ENCODE measurements at places on chromosomes 5 and 9.
A peak's percentile ranks its signal among the peaks of the same experiment; 100 is the strongest.

- no peak for DNase-seq
Measured at GRCh38 chr9:123058834-123059233, 25.4 kb downstream of the GPR21 start.

DNA sequence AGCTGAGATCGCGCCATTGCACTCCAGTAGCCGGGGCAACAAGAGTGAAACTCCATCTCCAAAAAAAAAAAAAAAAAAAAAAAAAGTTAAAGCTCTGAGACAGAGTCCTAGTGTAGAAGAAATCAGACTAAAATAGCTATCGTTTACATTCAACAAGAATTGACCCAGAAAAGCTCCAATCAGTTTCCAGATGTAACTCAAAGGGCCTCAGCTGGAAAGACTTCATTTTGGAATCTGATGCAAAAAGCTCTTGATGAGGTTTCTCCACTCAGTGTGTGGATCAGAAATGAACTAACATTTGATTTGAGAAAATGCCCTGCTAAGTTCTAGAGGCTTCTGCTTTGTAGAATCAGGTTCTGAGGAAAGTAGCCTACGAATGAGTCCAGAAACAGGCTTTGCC is 7.2 kb upstream of the C1QTNF2 start:
- DNase-seq, result no peak

GRCh38 chr9:98944057-98944733 is 488 bp downstream of the COL15A1 start:
- DNase-seq, result no peak

- no peak for DNase-seq
Measured at GRCh38 chr5:175383350-175383749, 60.6 kb downstream of the DRD1 start.

DNA sequence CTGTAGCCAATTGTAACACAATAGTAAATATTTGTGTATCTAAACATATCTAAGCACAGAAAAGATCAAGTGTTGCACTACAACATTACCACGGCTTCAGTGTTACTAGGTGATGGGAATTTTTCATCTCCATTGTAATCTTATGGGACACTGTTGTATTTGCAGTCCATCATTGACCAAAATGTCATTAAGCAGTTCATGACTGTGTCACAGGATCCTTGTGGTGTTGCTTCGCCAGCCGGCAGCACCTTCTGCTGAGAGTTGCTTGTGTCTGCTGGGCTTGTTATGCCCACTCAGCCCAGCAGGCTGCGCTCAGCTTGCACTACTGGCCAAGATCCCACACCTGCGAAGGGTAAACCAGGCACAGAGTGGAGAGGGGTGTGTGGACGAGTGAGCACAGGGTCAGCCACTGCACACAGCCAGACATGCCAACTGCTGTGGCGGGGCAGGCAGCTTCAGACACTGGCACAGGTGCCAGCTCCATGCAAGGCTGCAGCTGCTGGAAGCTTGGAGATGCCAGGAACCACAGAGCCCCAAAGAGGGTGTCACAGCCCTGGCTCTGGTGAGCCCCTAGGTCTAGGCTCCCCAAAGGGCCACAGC is 273.7 kb downstream of the CETN3 start:
- DNase-seq, result no peak

- DNase-seq, result no peak
Measured at GRCh38 chr9:130432362-130432761, 12.4 kb upstream of the ASS1 start.

DNA sequence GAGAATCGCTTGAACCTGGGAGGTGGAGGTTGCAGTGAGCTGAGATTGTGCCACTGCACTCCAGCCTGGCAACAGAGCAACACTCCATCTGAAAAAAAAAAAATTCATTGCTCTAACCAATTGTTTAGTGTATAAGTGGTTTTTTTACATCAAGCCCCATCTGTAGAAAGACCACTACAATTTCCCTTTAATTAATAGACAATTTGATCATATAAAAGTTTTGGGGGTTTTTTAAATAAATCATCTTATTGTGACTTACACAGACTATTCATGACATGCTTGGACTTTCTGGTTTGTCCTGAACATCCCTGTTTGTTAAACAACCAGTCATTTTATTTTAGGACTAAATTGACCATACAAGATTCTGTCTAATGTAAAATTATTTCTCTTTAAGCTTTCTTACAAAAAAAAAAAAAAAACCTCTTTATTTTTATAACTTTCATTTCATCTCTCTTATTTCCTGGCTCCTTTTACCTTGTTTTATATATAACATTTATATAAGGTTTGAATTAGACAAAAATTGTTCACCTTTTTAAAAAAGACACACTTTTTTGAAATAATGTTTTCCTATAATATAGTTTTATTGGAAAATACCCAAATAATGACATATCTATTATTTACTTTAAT is 9.8 kb upstream of the FANCC start:
- no peak for DNase-seq

GRCh38 chr5:5586721-5587120 is 164.2 kb downstream of the ICE1 start:
- no peak for DNase-seq

GRCh38 chr5:116543501-116543900 is 31.1 kb downstream of the SEMA6A start:
- no peak for DNase-seq

- DNase-seq, result no peak
Measured at GRCh38 chr9:99622679-99623078, 199.0 kb upstream of the NR4A3 start.

- peak; percentile 34 for DNase-seq
Measured at GRCh38 chr5:172833686-172834414, at the start of gene ERGIC1. Gene ERGIC1 (plus strand): TSS chr5:172834251. CDS start chr5:172834414, 163 bp downstream.

- DNase-seq, result no peak
Measured at GRCh38 chr9:91640428-91640827, 216.8 kb upstream of the NFIL3 start.

- DNase-seq, result peak; percentile 49
Measured at GRCh38 chr5:73201547-73202513, 28.8 kb downstream of the TMEM174 start.

DNA sequence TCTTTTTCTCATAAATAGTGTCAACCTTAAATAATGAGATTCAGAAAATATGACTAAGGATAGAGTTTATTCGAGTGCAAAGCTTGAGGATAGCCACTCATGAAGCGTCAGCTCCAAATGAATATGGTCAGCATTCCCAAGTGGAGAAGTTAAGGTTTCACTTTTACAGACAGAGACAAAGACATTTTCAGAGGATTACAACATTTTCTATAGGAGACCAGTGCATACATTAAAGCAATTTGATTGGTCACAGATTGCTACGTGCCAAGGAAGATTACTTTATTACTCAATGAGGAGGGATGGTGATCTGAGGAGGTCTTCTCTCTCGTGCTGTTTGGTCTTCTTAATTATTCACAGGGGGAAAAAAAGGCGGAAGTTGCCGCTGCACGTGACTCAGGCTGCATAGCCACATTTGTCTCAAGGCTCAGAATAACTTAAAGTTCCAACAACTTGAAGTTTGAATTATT is 60.1 kb upstream of the SPATA31C2 start:
- DNase-seq, result no peak

- DNase-seq, result no peak
Measured at GRCh38 chr9:3180696-3181048, 336.8 kb upstream of the PUM3 start.

GRCh38 chr5:10479154-10479721 is 37.6 kb downstream of the ROPN1L start:
- DNase-seq, result no peak

DNA sequence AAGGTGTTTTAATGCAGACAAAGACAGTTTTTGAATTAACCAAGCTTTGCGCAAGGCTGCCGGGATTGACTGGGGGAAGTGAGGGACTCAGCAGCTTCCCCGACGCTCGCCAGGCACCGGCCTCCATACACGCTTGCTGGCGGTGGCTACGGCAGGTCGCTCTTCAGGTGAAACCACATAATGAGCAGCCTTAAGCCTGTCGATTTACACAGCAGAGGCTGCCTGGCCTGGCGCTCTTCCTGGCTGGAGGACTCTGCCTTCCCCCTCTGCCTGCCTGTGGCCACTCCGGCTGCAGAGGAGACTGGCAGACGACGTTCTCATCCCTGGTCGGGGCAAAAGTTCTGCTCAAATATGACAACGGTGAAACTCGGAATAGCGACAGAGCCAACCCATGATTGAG is 9.0 kb upstream of the NOTCH1 start:
- DNase-seq, result no peak

- no peak for DNase-seq
Measured at GRCh38 chr5:73749485-73750270, 123.7 kb downstream of the ARHGEF28 start.

- DNase-seq, result no peak
Measured at GRCh38 chr5:96922499-96923244, 13.2 kb upstream of the LNPEP start.

DNA sequence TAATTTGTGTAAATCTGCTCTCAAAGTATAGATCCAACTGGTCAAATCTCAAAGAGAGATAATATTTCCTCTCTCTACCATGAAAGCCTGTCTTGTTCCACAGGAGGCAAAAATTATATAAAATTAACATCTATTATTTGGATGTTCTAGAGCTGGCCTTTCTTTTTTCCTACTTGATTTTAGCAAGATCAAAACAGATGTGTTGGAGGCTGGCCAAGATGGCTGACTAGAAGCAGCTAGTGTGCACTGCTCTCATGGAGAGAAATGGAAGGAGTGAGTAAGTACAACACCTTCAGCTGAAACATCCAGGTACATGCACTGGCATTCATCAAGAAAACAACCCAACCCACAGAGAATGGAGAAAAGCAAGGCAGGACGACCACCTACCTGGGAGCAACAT is 298.6 kb upstream of the SLC24A2 start:
- no peak for DNase-seq

- DNase-seq, result no peak
Measured at GRCh38 chr5:124995421-124995820, 249.0 kb upstream of the ZNF608 start.

DNA sequence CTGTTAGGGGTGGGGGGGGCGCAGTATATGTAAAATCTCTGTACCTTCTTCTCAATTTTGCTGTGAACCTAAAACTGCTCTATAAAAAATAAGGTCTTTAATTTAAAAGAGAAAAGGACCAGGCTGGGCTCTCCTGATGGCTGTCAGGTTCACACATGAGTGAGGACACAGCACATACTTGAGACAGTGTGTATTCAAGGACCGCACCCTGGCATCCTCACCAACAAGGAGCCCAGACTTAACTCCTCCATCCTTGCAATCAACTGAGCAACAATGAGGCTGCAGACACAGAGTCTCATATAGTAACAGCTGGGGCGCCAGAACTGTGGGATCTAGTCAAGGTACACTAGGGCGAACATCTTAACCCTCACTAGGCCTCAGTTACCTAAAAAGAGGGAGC is 9.8 kb downstream of the TNIP1 start:
- no peak for DNase-seq

GRCh38 chr5:147168578-147169327 is 66.1 kb upstream of the STK32A start:
- DNase-seq, result no peak

- DNase-seq, result no peak
Measured at GRCh38 chr5:9515436-9515835, 30.4 kb downstream of the SEMA5A start.

GRCh38 chr5:129853588-129853987 is 50.7 kb upstream of the CHSY3 start:
- no peak for DNase-seq

DNA sequence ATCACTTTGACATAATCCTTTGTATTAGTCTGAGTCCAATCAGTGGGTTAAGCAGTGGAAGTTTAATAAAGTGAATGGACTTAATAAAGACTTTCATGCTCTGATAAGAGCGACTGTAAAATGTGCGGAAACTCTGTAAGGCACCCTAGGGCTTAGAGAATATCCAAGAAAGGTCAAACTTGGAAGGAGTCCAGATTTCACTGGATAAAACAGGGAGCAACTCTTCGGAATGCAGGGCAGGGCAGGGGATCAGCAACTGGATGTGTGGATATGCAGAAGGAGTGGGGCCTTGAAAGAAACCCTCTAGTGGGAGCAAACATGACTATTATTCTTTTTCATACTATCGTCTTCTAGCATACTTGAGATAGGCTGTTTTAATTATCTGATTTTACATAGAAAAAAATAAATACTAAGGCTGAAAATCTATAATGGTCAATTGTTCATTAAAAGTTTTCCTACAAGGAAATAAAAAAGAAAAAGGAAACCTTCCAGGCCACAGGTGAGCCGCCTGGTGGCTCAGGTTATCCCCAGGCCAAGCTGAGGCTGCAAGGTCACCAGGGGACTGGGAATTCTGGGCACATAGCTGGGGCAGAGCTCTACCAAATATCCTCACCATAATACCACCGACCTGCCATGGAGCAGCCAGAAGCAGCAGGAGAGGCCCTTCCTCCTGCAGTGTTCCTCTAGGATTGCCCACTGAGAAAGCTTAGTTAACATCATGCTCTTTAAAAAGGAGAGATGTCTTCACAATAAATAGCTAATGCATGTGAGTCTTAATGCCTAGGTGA is 46.3 kb upstream of the CCDC112 start:
- DNase-seq, result no peak

GRCh38 chr5:50564079-50564478 is 102.4 kb upstream of the PARP8 start:
- no peak for DNase-seq

DNA sequence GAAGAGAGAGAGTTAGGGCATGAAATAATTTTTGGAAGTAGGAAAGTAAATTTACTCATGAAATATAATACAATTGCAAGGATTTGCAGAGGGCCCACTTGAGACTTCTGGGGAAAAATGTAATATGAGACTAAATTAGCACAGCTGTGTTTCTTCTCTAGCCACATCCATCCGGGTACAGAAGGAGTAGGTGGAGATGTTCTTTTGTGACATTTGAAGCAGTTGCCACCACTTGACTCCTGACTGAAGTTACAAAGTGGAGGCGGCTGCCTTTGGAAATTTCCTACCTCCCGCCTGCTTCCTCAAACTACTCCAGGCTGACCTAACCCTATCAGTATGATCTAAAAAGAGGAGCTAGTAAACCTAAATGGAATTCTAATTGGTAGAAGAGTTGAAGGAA is 58.1 kb upstream of the SHISAL2B start:
- DNase-seq, result no peak

DNA sequence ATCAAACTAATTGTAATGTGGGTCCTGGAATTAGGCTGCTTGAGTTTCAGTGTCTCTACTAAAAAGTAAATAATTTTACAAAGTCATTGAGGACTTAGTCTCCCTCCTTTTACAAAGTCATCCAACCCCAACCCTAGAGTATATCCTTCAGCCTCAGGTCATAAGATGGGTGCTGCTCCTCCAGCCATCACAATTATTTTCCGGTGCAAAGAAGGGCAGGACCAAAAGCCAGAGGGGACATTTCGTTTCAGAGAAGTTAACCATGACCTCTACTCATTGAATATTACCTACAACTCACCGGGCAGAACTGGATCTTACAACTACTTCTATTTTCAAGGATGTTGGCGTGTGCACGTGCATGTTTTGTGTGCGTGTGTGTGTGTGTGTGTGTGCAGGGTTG is 60.5 kb upstream of the TNFSF8 start:
- DNase-seq, result no peak

- no peak for DNase-seq
Measured at GRCh38 chr9:15357050-15357653, 50.1 kb upstream of the TTC39B start.

GRCh38 chr5:1926471-1927341 is 44.0 kb upstream of the IRX4 start:
- DNase-seq, result no peak

- DNase-seq, result no peak
Measured at GRCh38 chr5:44991693-44992092, 182.9 kb downstream of the MRPS30 start.

- no peak for DNase-seq
Measured at GRCh38 chr5:181142054-181142453, 5.3 kb upstream of the OR2V2 start.

Data from activated T-helper 1 cell treated with anti-CD3 and anti-CD28 coated beads, Interleukin-2, amount 50 U/mL, for 16 hours (primary cell).